ENCODE measurements at places on chromosomes 5 and 9.

GRCh38 chr9:114016629-114017423 lies 61.3 kb downstream of the AMBP start:
- DNase-seq, result no peak

GRCh38 chr9:34651876-34652601 lies at the start of gene IL11RA:
Gene IL11RA, plus strand, starts transcription at chr9:34652185. Its CDS starts 3,033 bp downstream, at chr9:34655218.
- DNase-seq, result no peak

DNA sequence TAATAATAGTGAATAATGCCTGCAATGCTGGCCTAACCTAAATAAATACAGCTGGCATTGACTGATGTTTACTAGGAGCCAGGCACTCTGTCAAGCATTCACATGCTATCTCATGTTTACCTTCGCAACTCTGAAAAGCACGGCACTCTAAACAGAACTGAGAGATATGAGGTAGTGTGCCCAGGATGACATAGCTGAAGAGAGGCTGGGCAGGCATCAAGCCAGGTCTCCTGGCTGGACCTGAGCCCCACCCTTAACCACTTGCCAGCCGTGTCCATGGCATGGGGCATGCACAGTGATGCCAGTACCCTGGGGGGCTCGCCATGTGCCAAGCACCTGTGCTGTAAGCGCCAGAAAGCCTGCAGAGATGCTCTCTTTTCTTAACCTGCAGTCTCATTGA lies 119.4 kb upstream of the MVB12B start:
- DNase-seq, result no peak

- DNase-seq, result no peak
Measured at GRCh38 chr9:89873801-89874200, 269.0 kb downstream of the GADD45G start.

GRCh38 chr5:151270599-151270998 lies 17.6 kb downstream of the GM2A start:
- DNase-seq, result no peak

DNA sequence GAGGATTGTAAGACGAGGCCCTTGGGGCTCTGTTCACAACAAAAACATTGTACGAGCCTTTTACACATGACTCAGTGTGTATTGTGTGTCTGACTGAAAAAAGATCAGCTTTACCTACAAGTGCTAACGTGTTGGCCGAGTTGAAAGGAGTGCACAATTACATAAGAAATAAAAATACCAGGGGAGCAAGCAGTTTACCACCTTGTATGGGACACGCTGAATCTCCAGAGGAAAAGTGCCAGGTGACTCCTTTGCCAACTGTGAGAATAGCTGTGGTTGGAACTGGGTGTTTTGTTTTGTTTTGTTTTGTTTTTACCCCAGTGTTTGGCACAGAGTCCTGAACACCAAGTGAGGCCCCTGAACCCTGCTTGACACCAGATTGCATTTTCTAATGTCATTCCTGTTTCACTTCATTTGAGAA lies 32.8 kb upstream of the ZSWIM6 start:
- no peak for DNase-seq

DNA sequence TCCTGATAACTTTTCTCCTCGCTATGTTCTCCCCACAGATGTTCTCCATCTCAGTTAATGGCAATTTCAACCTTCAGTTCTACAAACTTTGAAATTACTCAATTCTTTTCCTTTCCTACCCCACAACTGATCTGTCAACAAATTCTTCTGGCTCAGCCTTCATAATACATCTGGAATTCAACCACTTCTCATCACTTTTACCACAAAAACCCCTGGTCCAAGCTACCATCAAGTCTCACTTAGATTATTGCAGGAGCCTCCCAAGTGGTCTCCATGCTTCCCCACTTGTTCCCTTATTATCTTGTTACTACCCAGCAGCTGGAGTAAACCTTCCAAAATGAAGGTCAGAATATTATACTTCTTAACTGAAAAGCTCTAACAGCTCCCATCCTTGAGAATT lies 110.1 kb downstream of the FBN2 start:
- DNase-seq, result no peak

GRCh38 chr9:136314944-136315343 lies 11.1 kb upstream of the CCDC187 start:
- no peak for DNase-seq

DNA sequence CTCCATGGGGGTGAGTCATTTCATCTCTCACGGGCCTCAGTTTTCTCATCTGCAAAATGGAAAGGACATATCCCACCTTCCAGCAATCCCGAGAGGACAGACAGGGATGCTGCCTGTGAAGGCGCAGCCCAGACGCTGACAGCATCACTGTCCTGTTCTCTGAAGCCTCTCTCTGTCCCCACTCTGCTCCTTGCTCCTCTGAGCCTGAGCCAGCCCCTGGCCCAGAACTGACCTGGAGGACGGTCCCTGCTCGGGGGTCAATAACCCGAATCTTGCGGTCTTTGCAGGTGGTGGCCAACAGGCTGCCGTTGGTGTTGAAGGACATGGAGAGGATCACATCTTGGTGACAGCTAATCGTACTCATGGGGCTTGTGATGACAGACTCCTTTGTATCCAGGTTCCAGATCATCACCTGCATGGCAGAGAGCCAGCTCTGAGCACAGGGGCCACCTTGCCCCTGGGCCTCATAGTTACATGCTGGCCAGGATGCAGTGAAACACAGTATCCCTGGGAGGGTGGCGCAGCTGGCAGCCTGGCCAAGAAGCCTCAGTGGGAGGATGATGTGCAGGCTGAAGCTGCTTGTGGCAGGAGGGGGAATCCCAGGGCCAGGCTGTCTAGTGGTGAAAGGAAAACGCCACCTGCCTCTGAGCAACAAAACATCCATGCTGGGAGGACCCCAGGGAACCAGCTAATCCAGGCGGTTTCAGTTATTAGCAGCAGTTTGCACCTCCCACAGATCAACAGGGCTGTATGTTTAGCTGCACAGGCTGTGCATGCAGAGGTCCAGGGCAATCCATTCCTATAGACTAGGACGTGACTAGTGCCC lies 14.0 kb upstream of the TRIM14 start:
- DNase-seq, result no peak

DNA sequence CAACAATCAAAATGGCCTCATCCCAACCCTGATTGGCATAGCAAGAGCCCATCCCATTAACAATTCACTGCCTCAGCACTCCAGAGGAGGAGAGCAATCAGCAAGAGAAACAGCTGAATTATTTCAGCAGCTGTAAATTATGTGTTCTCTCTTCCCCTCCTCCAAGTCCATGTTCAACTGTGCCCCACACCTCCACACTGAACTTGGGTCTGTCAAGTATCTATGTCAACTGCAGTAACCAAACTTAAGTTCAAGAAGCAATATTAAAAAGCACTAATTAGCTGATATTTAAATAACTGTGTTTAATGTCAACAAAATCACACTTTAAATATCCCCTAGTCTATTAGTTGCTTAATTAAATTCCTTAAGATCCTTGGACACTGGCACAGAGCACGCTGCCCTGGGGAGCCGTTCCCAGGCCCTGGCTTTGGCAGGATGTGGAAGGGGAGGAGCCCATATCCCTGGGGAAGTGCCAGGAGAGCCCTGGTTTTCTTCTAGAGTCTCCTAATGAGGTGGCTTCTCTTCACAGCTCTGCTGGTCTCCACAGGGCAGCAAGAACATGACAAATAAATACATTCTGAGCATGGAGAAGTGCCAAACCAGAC lies 50.6 kb downstream of the SIL1 start:
- DNase-seq, result no peak

DNA sequence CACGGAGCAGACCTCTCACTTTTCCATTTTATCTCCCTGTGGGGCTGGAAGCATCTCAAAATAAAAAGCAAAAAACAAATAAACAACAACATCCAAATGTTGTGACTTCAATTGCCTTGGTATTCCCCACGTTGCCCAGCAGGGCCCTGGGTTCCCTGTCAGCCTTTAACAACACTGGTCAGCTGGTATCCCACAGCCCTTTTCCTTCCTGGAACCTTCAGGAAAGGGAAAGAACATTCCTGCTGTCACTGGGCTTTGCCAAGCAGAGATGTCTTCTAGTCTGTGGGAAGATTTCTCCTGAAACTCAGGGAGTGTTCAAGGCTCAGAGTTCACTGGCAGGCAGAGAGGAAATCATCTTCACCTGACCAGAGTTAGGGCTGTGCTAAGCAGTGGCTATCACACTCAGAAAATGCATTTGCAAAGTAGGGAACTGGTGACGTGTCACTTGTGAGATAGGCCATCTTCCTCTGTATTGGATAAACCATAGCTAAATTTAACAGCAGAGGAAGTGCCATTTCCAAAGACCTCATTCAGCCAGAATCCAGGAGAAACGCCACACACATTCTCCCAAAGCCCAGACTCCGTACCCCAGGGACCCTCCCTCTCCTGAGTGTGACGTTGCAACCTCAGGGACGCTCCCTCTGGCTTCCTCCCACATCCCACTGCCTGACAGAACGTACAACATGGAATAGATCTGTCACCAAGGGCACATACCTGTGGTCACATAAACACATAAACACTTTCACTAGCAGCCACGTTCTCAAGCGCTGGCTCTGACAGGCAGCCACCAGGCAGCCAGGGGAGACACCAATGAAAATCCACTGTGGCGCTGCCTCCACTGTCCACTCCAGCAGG lies 274.0 kb upstream of the DAPK1 start:
- DNase-seq, result no peak
